ENCODE measurements at places on chromosomes 6 and 20.

DNA sequence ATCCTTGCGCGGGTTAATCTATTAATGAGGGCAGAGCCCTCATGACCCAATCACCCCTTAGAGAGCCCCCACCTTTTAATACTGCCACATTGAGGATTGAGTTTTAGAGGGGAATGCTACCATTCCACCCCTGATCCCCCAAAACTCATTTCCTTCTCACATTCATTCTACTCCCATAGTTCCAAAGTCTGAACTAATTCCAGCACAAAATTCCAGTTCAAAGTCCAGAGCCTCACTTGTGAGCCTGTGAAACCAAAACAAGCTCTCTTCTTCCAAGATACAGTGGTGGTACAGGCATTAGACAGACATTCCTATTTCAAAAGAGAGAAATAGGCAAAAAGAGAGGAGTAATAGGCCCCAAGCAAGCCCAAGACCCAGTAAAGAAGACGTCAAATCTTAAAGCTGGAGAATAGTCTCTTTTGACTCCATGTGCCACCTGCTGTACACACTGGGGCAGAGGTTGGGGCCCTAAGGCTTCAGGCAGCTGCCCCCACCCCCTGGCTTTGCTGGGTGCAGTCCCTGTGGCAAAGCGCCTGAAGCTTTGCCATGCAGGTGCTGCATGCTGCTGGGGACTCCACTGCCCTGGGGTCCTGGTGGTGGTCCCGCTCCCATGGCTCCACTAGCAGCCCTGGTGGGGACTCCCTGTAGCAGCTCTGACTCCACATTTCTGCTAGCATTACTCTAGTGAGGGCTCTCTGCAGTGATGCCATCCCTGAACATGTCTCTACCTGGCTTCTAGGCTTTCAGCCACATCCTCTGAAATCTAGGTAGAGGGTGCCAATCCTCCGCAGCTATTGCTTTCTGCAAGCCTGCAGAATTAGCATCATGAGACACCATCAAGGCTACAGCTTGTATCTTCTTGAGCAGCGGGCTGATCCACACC is 41.3 kb downstream of the RSPH3 start:
- no peak for DNase-seq

GRCh38 chr6:43246301-43247113 is 3.2 kb downstream of the TTBK1 start:
- peak; percentile 84 for DNase-seq

GRCh38 chr20:33202451-33202850 is 14.7 kb upstream of the BPIFA3 start:
- DNase-seq: no peak

DNA sequence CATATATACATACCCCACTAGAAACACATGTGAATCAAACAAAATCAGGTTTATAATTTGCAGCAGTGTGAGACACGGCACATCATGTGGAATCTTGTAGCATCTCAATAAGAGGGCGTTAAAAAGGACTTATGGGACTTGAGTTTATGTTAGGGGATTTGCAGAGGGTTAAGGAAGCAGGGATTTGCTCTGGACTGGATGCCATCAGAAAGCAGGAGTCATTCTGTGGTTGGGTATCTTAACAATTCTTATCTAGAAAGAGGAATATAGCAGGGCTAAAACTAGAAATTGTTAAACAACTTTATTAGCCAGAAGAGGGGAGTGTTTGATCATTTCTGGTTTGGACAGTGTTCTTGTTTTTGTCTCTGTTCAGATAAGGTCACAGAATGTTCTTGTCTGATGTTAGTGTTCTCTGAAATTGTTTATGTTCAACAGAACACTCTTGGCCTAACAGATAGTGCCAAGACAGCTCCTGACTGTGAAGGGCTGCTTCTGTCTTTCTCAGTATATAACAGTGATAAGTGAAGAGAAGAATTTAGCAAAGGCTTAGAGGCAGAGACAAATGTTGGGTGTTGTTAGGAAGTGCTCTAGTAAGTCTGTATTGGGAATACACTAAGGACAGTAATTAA is 39.2 kb downstream of the LIN28B start:
- DNase-seq: peak; percentile 13

- no peak for DNase-seq
Observed at GRCh38 chr6:123091896-123092271, 95.8 kb downstream of the CLVS2 start.

GRCh38 chr6:108585359-108585758 is 24.6 kb downstream of the FOXO3 start:
- no peak for DNase-seq

DNA sequence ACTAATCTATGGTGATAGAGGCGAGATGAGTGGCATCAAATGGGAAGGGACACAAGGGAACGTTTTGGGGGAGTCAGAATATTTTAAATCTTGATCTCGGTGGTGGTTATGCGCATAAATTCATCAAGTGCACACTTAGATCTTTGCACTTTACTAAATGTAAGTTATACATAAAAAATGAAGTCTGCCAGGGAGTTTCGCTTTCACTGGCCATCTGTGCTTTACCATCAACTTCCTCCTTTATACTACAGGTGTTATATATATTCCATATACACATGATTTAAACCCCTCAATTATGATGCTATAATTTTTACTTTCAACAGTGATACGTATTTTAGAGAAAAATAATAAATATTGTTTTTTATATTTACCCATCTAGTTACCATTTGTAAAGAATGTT is 97.6 kb upstream of the AKIRIN2 start:
- no peak for DNase-seq

GRCh38 chr6:141212296-141212695 is 920.4 kb upstream of the GJE1 start:
- no peak for DNase-seq

- peak; percentile 42 for DNase-seq
Observed at GRCh38 chr20:43243672-43244269, 54.1 kb upstream of the PTPRT start.

GRCh38 chr6:107871976-107872375 is 47.9 kb upstream of the SCML4 start:
- no peak for DNase-seq

DNA sequence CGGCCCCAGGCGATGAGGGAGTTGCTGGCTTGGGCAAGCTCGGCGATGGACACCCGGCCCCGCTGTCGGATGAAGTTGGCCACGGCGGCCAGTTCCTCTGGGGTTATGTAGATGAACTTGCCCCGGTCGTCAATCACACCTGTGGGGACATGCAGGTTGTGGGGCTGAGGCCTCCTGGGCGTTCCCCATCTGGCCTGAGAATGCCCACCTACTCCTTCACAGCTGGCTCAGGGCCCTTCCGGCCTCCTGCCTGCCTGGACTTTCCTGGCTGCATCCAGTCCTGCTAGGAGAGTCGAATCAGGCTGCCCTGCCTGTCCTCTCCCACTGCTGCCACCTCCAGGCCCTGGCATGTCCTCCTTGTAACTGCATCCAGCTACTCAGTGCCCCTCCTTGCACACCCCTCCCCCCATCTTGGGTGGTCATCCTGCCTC is 13.8 kb downstream of the DDRGK1 start:
- DNase-seq: no peak

- no peak for DNase-seq
Observed at GRCh38 chr6:111809264-111809663, 64.0 kb downstream of the FYN start.

- no peak for DNase-seq
Observed at GRCh38 chr20:46991880-46992639, 97.4 kb downstream of the EYA2 start.
